ENCODE measurements at places on chromosomes 1 and 21.

GRCh38 chr1:186790101-186790500 is 38.6 kb upstream of the PLA2G4A start:
- no peak for DNase-seq

DNA sequence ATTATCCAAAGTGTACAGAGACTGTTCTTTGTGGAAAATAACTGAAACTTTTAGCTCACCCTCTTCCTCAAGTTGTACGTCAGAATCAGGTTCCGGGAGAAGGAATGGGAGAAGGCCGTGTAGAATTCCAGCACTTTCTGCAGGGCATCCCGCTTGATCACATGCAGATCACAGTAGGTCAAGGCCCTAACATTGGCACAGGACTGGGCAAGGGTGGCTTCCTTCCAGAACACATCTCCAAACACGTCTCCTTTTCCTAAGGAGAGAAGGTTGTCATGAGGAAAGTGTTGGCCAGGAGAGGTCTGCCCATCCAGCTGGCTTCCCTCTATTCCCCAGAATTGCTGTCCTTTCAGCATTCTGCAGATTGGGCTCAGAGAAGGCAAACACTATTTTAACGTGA is 358.7 kb downstream of the KCNH1 start:
- no peak for DNase-seq

- DNase-seq = no peak
Measured at GRCh38 chr1:181124291-181124751, 35.8 kb downstream of the IER5 start.

GRCh38 chr1:199020904-199021303 is 382.1 kb downstream of the PTPRC start:
- no peak for DNase-seq

- DNase-seq = no peak
Measured at GRCh38 chr21:16071761-16072160, 342.0 kb downstream of the USP25 start.

DNA sequence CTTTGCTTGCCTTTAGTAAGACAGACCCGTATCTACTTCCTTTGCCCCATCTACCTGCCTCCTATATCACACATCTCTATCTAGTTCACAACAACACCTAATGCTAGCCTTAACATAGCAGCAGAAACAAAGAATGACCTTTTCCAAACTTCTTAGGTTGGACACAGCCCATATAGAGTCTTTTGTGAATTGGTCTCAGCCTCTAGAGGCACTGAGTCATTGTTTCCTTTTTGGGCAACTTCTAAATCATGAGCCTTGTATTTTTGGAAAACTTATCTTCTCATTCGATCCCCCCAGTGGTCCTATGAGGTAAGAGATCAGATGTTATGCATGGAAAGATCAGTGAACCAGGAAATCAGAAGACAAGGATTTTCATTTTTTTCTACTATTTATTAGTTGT is 679.4 kb upstream of the USP24 start:
- DNase-seq = no peak

DNA sequence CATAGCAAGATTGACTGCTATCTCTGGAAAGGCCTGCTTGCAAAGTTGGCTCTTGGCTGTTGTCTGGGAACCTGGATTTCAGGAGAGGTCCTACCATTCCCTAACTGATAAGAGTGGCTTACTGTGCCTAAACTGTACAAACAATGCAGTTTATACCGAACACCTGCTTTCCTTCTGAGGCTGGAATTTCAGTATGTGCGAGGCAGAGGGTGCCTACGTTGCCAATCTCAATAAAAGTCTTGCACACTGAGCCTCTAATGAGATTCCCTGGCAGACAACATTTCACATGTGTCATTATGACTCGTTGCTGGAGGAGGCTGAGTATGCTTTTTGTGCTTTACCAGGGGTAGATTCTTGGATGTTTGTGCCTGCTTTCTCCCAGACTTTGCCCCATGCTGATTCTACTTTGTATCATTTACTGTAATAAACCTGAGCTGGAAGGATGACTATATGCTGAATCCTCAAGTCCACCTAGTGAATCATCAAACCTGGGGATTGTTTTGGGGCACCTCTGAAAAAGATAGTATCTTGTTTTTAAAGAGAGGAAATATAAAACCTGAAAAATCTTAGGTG is 58.9 kb upstream of the GNG4 start:
- DNase-seq = no peak

GRCh38 chr1:74714429-74715235 is 18.2 kb downstream of the CRYZ start:
- no peak for DNase-seq

DNA sequence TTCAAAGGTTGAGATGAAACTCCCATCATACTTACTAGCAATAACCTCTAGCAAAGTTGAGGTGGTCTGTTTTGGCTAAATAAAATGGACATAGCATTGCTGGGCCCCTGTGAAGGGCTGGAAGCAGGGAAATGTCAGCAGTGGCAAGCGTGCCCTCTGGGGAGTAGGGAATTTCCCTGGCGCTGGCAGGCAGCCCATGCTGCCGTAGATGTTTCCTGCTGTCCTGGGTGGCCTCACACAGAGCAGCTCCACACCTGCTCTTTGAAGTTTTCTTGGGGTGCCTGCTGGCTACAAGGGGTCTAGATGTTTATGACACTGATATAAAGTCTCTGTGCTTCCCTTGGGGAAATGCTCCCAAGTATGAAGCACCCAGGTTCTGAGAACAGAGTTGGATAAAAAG is 30.2 kb downstream of the ADARB1 start:
- DNase-seq = no peak

DNA sequence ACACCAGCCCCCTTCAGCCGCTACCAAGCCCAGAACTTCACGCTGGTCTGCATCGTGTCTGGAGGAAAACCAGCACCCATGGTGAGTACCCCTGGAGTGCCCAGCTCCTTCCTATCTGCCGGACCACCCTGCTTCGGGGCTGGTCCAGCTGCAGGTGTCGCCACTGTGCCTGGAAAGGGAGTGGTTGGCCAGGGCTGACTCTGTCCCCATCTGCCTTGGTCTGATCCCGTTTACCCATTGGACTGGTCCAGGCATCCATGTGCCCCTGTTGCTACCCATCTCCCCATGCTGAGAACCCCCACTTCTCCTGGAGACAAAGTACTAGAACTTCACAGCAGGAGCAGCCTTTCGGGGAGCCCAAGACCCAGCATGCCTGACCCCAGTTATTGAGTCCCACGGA is 118.6 kb upstream of the KLHDC7A start:
- no peak for DNase-seq

- DNase-seq = no peak
Measured at GRCh38 chr21:41868062-41868710, 11.0 kb downstream of the PRDM15 start.

GRCh38 chr1:167251472-167251871 is 30.8 kb downstream of the POU2F1 start:
- no peak for DNase-seq

GRCh38 chr1:197559244-197559643 is 216.0 kb downstream of the DENND1B start:
- DNase-seq = no peak

- DNase-seq = no peak
Measured at GRCh38 chr1:196607981-196608380, 259 bp downstream of the KCNT2 start.

DNA sequence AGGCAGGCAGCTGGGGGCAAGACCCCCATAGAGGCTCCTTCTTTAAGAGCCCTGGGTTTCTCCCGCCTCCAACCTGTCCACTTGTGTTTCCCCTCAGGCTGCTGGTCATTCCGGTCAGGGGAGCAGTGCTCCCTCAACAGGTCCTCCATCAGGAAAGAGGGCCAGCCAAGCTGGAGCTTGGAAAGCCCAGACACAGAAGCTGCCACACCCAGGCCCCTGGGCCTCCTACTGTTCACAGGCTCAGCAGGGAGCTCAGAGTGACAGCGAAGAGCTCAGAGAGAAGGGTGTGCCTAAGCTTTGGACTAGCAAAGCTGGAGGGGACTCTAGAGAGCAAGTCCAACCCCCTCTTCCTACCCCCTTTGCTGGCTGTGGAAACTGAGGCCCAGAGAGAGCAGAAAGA is 10.3 kb upstream of the CDCP2 start:
- DNase-seq = no peak

DNA sequence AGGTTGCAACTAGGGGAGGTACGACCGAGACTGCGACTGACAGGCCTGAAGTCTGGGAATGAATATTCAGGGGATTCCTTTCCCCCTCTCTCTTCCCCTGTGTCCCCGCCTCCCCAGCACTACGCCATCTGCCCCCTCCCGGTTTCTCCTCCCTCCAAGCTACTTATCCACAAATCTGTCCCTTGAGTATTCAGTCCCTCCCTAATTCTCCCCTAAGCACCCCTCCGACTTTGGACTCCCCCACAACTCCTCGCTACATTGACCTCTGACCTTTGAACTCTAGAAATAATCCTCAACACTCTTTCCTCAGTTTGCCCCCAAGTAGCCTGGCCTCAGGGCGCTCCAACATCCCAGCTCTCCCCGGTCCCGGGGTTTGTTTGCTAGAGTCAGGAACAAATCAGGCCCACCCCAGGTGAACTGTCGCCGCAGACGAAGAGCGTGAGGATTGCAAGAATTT is 393 bp downstream of the LYSMD1 start:
- DNase-seq = peak; percentile 39

DNA sequence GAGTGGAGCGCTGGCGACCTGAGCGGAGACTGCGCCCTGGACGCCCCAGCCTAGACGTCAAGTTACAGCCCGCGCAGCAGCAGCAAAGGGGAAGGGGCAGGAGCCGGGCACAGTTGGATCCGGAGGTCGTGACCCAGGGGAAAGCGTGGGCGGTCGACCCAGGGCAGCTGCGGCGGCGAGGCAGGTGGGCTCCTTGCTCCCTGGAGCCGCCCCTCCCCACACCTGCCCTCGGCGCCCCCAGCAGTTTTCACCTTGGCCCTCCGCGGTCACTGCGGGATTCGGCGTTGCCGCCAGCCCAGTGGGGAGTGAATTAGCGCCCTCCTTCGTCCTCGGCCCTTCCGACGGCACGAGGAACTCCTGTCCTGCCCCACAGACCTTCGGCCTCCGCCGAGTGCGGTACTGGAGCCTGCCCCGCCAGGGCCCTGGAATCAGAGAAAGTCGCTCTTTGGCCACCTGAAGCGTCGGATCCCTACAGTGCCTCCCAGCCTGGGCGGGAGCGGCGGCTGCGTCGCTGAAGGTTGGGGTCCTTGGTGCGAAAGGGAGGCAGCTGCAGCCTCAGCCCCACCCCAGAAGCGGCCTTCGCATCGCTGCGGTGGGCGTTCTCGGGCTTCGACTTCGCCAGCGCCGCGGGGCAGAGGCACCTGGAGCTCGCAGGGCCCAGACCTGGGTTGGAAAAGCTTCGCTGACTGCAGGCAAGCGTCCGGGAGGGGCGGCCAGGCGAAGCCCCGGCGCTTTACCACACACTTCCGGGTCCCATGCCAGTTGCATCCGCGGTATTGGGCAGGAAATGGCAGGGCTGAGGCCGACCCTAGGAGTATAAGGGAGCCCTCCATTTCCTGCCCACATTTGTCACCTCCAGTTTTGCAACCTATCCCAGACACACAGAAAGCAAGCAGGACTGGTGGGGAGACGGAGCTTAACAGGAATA is 4.2 kb downstream of the TFAP2E start:
- DNase-seq = no peak

GRCh38 chr1:105137543-105138457 is 1388.1 kb downstream of the AMY1C start:
- DNase-seq = no peak

GRCh38 chr1:156920233-156921052 is at the start of gene LRRC71:
Gene LRRC71, plus strand, starts transcription at chr1:156920632. Its CDS starts 172 bp downstream, at chr1:156920804.
- no peak for DNase-seq

- no peak for DNase-seq
Measured at GRCh38 chr1:240644732-240645131, 32.8 kb upstream of the GREM2 start.

GRCh38 chr1:209505044-209505443 is 78.5 kb upstream of the CAMK1G start:
- DNase-seq = no peak

GRCh38 chr21:20519076-20519475 is 479.1 kb upstream of the NCAM2 start:
- no peak for DNase-seq

- no peak for DNase-seq
Measured at GRCh38 chr1:66788231-66788939, 12.7 kb downstream of the INSL5 start.

GRCh38 chr1:215612391-215612790 is 45.3 kb downstream of the KCTD3 start:
- DNase-seq = no peak

- no peak for DNase-seq
Measured at GRCh38 chr1:58396150-58396549, 150.4 kb downstream of the OMA1 start.

DNA sequence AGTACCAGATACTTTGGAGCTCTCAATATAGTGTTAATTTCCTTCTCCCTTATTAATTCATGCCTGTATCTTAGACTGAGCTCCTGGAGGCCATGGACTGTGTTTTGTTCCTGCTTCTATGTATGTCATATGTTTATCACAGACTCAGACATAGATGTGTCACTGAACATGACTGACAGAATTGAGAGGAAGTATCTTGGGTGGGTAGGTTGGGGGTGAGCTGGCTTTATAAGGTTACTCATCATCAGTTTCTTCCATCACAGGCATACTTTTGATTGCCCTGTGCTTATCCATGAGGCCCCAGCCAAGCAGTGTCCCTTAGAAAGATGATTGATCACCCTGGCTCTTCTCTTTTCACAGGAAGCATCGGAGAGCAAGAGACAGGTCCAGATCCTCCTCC is 5.6 kb upstream of the SH3D21 start:
- no peak for DNase-seq
